ENCODE measurements at places on chromosomes 5 and 9. TPM values are rescaled to one million over a fixed set of nuclear protein-coding genes. Genes with fewer than 3 reads are reported as not detected.

- peak; percentile 82 for DNase-seq
These were observed 108.9 kb upstream of the CHD1 start for GRCh38 chr5:99037668-99038067.

GRCh38 chr9:98222885-98223691, 30.7 kb upstream of the CORO2A start:
- DNase-seq = no peak

- no peak for DNase-seq
These were observed 263.2 kb downstream of the PJA2 start for GRCh38 chr5:109146591-109146990.

GRCh38 chr9:19397845-19398244, 11.0 kb upstream of the ACER2 start:
- DNase-seq = no peak

The PPIC gene
- total RNA-seq = not detected

Data from activated CD8-positive, alpha-beta T cell treated with anti-CD3 and anti-CD28 coated beads, Interleukin-2, amount 10 ng/mL, durations not matched to agents 7 days and 5 days (primary cell).